ENCODE measurements at places on chromosomes 5 and 9. TPM values are rescaled to one million over a fixed set of nuclear protein-coding genes. Genes with fewer than 3 reads are reported as not detected.
A peak's percentile ranks its signal among the peaks of the same experiment; 100 is the strongest.

Gene TLR4
- 37.2 TPM for total RNA-seq

Gene TMEM171
- not detected for total RNA-seq

Gene CA9
- 8.8 TPM for total RNA-seq

Gene RNF183
- total RNA-seq = not detected

Gene FRRS1L
- total RNA-seq = 1.9 TPM

Gene PCDHA10
- 0.69 TPM for total RNA-seq

Gene MCIDAS
- total RNA-seq = not detected

Gene SHISAL2B
- not detected for total RNA-seq

Gene SLC6A18
- not detected for total RNA-seq

GRCh38 chr5:54390015-54390414, 65.5 kb upstream of the HSPB3 start:
- no peak for DNase-seq
- H3K4me3 ChIP-seq = no peak overlapping the region
- no peak overlapping the region for H3K27ac ChIP-seq
- H3K27me3 ChIP-seq = no peaks in the 10 kb centered on the region

GRCh38 chr9:27090711-27091110, 18.3 kb upstream of the TEK start:
- no peaks in the 10 kb centered on the region for H3K27me3 ChIP-seq
- H3K4me1 ChIP-seq = no peaks in the 10 kb centered on the region
- H3K4me3 ChIP-seq = no peak overlapping the region
- no peak overlapping the region for H3K27ac ChIP-seq

DNA sequence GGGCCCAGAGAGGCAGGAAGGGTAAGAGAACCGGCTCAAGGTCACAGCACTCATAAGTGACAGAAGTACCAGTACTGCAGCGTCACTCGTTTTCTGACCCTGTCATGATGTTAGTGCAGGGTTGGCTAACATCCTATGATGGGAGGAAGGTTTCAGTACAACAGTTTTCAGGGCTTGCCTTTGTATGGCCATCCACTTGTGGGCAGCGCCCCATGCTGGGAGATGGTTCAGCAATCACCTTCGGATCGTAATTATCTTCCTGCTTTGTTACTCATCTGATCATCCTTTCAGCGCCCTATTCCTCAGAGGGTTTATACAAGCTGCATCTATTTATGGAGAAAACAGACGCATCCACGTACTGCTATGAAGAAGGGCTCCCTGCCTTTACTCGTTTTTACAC, 2.4 kb downstream of the MAP1B start:
- peak overlapping the region; percentile 96 for H3K4me3 ChIP-seq
- H3K36me3 ChIP-seq = no peaks in the 10 kb centered on the region
- peak overlapping the region; percentile 62 for H3K27ac ChIP-seq
- H3K27me3 ChIP-seq = no peaks in the 10 kb centered on the region
- peak; percentile 49 for DNase-seq
- peaks cover 2% of the 10 kb centered on the region for H3K4me1 ChIP-seq

DNA sequence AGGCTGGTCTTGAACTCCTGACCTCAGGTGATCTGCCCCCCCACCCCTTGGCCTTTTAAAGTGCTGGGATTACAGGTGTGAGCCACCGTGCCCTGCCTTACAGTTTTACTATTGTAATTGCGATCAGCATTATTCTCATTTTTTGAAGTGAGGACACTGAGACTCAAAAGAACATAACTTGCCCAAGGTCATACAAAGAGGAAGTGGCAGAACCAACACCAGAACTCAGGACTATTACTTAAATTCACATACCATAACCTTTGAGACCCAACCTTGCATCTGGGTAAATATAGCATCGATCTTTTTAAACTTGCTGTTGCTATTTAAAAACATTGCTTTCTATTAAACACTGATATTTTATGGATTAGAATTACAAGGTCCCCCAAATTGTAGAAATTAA, 54.2 kb downstream of the FOXI1 start:
- no peaks in the 10 kb centered on the region for H3K4me1 ChIP-seq
- H3K36me3 ChIP-seq = no peaks in the 10 kb centered on the region
- no peaks in the 10 kb centered on the region for H3K27me3 ChIP-seq

DNA sequence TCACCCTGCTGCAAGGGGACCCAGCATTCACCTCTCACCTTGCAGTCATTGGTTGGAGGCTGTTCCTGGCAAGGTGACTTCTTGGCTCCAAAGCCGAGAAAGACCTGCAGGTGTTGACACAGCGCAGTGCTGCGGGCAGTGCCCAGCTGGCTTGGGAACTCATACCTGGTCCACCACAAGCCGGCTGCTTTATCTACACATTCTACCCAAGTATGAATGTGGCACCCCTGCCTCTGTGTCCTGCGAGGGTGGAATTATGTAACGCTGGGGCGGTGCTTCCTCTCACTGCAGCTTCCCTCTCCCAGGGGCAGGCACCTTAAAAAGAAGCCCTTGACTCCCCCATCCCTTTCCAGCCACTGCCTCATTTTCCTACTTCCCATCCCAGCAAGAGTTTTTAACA, 2.5 kb upstream of the ZMYND19 start:
- H3K27ac ChIP-seq = no peak overlapping the region
- no peak for DNase-seq
- no peaks in the 10 kb centered on the region for H3K36me3 ChIP-seq
- H3K4me1 ChIP-seq = no peaks in the 10 kb centered on the region

DNA sequence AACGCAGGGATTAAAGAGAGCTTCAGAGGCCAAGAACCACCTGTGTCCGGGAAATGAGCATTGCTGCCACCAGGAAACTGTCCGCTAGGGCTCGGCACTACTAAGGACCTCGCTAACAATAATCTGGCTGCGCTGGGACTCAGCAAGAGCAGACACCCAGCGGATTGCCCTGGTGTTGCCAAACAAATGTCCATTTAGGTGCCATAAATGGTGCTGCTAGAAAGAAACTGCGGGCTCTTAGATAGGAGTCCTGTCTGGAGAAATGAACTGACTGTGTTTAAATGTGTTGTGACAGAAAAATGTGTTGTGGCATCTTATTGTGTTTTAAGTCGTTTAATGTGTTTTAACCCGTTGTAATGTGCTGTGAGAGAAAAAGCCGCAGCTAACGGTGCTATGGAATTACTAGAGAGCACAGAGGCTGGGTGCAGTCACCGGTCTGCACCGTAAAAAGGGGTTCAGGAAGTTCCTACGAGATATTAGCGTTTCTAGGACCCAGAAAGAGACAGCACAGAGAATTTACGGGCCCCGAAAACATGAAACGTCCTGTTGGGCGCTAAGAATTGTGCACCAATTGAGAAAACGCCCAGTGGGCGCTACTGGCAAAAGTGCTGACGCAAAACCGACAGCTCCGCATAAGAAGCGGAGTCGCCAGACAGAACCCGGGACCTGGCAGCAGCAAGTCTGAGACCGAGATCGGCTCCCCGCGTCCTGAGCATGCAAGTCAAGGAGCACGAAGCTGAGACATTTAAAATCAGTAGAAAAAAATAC, 90.6 kb downstream of the ANXA2R start:
- no peak overlapping the region for H3K4me3 ChIP-seq
- H3K27me3 ChIP-seq = no peaks in the 10 kb centered on the region
- H3K36me3 ChIP-seq = no peaks in the 10 kb centered on the region
- no peaks in the 10 kb centered on the region for H3K4me1 ChIP-seq

DNA sequence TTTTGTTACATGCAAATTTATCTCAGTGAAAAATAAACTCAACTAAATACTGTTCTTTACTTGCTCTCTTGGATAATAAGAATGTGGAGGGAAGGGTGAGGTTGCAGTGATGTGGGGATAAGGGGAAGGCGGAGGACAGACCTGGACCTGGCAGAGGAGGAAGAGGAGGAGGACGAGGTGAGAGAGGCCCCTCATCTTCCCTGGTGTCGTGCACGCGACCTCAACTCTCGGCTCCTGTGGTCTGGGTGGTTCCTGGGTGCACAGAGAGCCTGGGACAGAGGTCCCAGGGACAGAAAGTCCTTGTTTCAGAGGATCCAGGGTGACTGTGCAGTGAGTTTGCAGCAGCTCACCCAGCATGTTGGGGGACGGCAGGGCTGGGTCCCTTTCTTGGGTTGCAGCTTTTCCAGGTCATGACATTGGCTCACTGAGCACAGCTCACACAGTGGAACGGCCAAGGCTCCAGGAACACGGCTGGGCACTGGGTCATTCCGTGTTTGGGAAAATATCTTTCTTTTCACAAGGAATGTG, 37.7 kb upstream of the LPCAT1 start:
- H3K4me3 ChIP-seq = no peak overlapping the region
- H3K27me3 ChIP-seq = no peaks in the 10 kb centered on the region
- no peaks in the 10 kb centered on the region for H3K36me3 ChIP-seq
- H3K27ac ChIP-seq = no peak overlapping the region

DNA sequence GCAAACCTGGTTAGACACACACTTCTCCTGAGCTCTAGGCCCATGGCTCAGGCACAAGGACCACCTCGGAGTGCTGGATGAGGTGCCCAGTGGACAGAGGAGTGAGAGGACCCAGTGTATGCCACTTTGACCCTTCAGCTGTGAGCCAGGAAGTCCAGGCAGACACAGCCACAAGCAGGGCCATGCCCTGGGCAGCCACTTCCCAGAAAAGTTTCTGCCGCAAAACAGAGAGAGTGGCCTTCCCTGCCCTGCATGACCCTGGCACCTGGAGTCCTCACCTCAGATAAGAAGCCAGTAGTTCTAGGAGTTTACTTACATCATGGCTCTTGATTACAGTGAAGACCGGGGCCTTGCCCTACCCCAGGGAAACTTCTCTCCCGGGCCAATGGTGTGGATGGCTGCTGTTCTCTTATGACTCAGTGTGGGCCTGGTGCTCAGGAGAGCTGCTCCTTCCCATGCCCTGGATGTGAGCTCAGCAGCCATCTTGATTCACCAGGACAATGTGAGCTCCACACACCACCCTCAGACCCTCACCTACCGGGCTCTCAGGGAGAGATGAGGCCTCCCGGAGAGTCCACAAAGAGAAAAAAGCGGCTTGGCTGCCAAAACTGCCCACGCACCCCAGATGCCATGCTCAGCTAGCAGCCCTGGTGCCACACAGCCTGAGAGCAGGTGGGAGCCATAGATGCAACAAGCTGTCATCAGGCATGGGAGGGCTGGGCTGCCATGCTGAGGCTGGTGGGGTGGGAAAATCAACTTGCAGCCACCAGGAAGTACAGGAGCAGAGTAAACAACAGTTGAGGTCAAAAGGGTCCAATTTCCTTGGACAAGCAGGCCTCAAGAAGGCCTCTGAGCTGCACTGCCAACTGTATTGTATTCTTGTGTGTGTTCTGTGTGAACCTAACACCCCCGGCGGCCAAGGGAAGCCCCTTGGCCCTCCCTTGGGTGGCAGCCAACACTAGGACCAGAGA, 11.7 kb upstream of the IRF1 start:
- DNase-seq = no peak
- H3K27ac ChIP-seq = no peak overlapping the region
- H3K4me1 ChIP-seq = no peaks in the 10 kb centered on the region
- H3K27me3 ChIP-seq = no peaks in the 10 kb centered on the region

GRCh38 chr5:181053488-181054121, 13.5 kb downstream of the BTNL9 start:
- H3K27me3 ChIP-seq = no peaks in the 10 kb centered on the region
- H3K4me3 ChIP-seq = no peak overlapping the region
- DNase-seq = no peak
- no peak overlapping the region for H3K27ac ChIP-seq

GRCh38 chr9:134892221-134892620, 11.6 kb downstream of the FCN2 start:
- H3K4me3 ChIP-seq = no peak overlapping the region
- peak; percentile 51 for DNase-seq
- H3K4me1 ChIP-seq = no peaks in the 10 kb centered on the region
- H3K36me3 ChIP-seq = no peaks in the 10 kb centered on the region

GRCh38 chr5:5039918-5040317, 100.2 kb upstream of the ADAMTS16 start:
- H3K36me3 ChIP-seq = no peaks in the 10 kb centered on the region
- H3K27ac ChIP-seq = no peak overlapping the region
- no peaks in the 10 kb centered on the region for H3K27me3 ChIP-seq
- H3K4me1 ChIP-seq = no peaks in the 10 kb centered on the region
- DNase-seq = no peak
- H3K4me3 ChIP-seq = no peak overlapping the region

GRCh38 chr5:31935496-31936369, 238.4 kb downstream of the GOLPH3 start:
- H3K27ac ChIP-seq = no peak overlapping the region
- H3K27me3 ChIP-seq = no peaks in the 10 kb centered on the region
- no peak for DNase-seq

DNA sequence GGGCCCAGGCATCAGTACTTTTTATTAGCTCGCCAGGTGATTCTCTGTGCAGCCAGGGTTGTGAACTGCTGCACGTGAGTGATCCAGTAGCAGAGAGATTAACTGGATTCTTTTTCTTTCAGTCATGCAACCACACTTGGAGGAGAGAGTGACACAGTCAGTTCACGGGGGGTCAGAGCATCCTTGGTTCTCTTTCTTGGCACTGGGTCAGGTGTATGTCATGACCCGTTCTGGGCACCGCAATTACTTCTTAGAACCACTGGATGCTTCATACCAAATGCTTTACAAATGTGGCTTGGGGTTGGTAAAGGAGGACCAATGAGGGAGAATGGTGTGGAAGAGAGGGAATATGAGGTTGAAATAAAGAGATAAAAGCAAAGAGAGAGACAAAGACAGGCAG, 368.7 kb downstream of the MLLT3 start:
- no peaks in the 10 kb centered on the region for H3K4me1 ChIP-seq
- H3K27me3 ChIP-seq = no peaks in the 10 kb centered on the region
- no peak overlapping the region for H3K27ac ChIP-seq
- DNase-seq = no peak
- no peak overlapping the region for H3K4me3 ChIP-seq
- H3K36me3 ChIP-seq = no peaks in the 10 kb centered on the region

GRCh38 chr5:111950660-111951059, 193.7 kb upstream of the NREP start:
- no peaks in the 10 kb centered on the region for H3K36me3 ChIP-seq
- no peaks in the 10 kb centered on the region for H3K27me3 ChIP-seq
- no peak overlapping the region for H3K27ac ChIP-seq
- H3K4me3 ChIP-seq = no peak overlapping the region
- no peaks in the 10 kb centered on the region for H3K4me1 ChIP-seq
- no peak for DNase-seq

- H3K4me1 ChIP-seq = peaks cover 14% of the 10 kb centered on the region
- no peak for DNase-seq
- no peaks in the 10 kb centered on the region for H3K36me3 ChIP-seq
- H3K4me3 ChIP-seq = no peak overlapping the region
- H3K27me3 ChIP-seq = no peaks in the 10 kb centered on the region
Observed at GRCh38 chr5:123134653-123135181, 45.7 kb downstream of the PRDM6 start.

DNA sequence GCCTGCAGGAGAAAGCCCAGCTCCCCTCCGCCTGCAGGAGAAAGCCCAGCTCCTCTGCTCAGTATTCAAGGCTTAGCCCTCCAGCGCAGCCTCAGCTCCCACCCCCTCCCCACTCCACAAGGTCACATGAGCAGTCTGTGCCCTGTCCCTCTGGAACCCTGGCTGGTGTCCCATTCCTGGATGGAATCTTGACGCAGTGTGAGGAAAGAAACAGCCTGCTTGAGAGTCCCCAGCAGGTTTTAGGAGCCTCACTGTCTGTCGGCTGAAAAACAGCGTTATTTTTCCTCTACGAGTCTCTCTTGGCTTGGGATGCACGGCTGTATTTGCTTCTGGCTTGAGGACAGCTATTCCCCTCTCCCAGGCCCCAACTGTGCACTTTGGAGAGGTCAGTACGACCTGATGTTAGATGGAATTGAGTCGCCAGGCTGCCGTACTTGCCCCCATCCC, 210.1 kb upstream of the TRIM32 start:
- DNase-seq = no peak
- no peaks in the 10 kb centered on the region for H3K36me3 ChIP-seq
- H3K27me3 ChIP-seq = no peaks in the 10 kb centered on the region

- no peak overlapping the region for H3K27ac ChIP-seq
- no peak overlapping the region for H3K4me3 ChIP-seq
- no peaks in the 10 kb centered on the region for H3K4me1 ChIP-seq
Observed at GRCh38 chr5:72991394-72991793, 35.6 kb downstream of the FCHO2 start.

Measured in aorta (tissue), 5 donors.